ENCODE measurements at places on chromosomes 13 and 19. TPM values are rescaled to one million over a fixed set of nuclear protein-coding genes. Genes with fewer than 3 reads are reported as not detected.

Gene ACER1
- not detected for total RNA-seq

Gene TEX101
- total RNA-seq: not detected

Gene CYP4F3
- 0.29 TPM for total RNA-seq

Gene TICAM1
- 8.2 TPM for total RNA-seq

Gene TNPO2
- total RNA-seq: 37.0 TPM

Gene NOP53
- 206 TPM for total RNA-seq

Gene KLK7
- 4.1 TPM for total RNA-seq

Gene FAM216B
- 0.69 TPM for total RNA-seq

Gene CGB2
- not detected for total RNA-seq

Gene ZNF850
- total RNA-seq: 3.9 TPM

Gene PRKCSH
- total RNA-seq: 157 TPM

Gene PSG6
- not detected for total RNA-seq

Gene NCAN
- total RNA-seq: not detected

Gene SMIM7
- total RNA-seq: 27.1 TPM

Gene DOHH
- 7.4 TPM for total RNA-seq

Gene KLK10
- 0.20 TPM for total RNA-seq

Gene CBLC
- total RNA-seq: not detected

Gene CPB2
- total RNA-seq: not detected

Gene MADCAM1
- total RNA-seq: 0.31 TPM

Gene TMPRSS9
- total RNA-seq: not detected

Gene IL12RB1
- total RNA-seq: not detected

Gene OLFM4
- total RNA-seq: 0.19 TPM

Gene DIRAS1
- total RNA-seq: 126 TPM

Gene SRRM5
- 0.35 TPM for total RNA-seq

Gene NFIX
- 142 TPM for total RNA-seq

Gene ZNF561
- 30.0 TPM for total RNA-seq
